ENCODE measurements at places on chromosomes 2 and 18.

DNA sequence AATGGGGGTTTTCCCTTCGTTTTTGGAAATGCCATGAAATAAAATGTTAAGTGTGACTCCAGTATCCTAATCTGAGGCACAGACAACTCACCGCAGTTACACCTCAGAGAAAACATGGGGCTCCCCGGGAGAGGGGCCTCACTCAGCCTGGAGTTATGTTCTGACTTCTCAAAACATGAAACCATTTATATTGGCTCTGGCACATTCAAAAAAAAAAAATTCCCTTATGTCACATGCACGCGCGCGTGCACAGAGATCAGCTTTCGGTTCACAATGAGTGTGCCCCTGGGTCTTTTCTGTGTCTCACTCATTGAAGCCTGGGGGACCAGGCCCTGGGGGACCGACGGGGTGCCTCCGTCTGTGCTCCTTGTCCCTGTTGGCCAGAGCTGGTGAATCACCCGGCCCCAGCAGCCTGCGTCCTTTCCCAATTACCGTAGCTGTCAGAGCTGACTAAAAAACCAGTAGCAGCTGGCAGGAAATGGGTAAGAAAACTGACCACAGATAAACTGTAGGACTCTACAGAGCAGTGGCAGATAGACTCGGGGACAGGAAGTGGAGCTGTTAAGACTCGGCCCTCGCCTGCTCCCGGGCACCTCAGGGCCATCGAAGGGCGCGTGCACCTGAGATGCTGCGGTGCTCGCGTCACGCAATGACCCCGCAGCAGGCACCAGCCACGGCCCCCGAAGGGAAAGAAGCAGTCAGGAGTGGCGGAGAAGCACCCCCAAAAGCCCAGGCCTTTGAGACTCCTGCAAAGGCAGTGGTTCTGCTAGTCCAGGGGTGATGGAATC, 138.3 kb upstream of the ID2 start:
- peak; percentile 98 for DNase-seq

DNA sequence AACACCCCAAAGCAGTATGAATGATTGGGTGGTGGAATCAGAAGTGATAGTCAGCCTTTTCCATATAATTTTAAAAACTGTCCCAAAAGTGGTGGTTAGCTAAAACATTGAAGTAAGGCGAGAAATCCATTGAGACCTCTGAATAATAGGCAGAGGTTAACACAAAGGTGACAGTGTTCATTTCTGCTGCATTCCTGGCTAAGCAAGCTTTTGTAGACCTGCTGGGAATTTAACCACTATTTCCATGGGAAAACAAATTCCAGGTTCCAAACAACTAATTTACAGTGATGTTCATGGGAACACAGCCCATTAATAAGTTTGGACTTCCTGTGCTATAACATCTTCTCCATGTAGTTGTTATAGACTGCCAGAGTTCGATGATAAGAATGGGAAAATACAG, 6.3 kb upstream of the INO80D start:
- no peak for DNase-seq

GRCh38 chr18:5726011-5726410, 169.3 kb downstream of the TMEM200C start:
- DNase-seq, result no peak

DNA sequence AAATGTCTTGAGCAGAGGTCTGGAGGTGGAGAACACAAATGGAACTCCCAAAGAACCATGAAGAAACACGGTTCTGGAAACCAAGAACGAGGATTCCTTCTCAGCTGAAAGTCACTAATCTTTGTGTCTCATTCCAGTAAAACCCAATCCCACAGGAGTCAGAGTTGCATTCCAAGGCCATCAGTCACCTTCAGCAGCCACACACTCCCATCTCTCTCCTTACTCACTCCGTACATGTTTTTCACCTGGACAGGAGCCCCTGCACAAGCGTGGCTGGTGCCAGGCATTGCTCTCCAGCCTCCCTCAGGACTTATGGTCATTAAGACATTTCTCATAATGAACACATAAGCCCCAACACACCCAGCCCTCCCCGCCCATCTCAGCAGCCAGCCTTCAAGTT, 175.4 kb upstream of the SIX2 start:
- no peak for DNase-seq

- DNase-seq, result no peak
Measured at GRCh38 chr2:62724886-62725711, 19.6 kb downstream of the EHBP1 start.

DNA sequence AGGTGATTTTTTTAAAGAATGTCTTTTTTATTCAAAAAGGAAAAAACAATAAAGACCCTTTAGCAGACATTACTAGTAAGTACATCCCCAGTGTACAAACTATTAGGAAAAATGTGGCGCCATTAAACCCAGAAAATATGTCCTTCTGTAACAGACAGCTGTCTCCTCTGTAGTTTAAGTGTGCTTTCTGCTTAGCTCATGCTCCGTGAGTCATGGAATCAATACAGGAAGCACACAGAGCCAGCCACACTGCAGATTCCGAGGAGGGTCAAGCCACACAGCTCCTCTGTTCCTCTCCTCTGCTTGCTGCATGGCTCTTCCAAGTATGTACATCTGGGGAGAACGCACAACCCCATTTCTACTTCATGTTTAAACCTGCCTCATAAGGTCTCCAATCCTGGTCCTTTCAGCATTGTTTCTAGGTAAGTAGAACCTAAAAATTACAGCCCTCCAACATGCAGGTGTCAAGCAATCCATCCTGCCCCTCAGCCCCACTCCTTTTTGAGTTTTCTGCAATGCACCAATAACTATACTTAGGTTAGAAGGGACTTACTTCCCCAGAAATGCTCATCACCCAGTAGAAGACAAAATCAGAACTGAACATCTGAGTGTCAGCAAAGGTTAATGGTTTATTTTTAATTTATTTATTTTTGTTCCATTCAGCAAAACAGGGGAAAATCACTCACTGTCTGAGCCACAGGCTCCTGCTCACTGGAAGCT, 37.5 kb downstream of the ACVR1 start:
- DNase-seq, result peak; percentile 64
